ENCODE measurements at places on chromosomes 5 and 9.

DNA sequence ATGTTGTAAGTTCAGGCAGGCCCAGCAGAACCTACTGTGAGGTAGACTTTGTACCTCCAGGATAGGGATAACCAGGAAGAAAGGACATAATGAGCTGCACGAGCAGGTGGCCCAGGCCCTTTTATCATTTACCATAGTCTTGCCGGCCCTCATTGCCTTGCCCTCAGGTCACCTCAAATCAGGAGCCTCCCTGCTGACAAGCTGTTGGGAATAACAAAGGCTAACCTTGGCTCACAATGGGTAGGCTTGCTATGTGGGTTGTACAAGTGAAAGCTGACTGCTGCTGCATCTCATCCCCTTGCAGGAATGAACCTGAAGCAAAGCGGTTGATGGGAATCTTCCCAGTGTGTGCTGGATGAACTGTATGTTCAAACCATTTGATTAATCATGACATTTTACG lies 159.5 kb upstream of the ACTBL2 start:
- no peak for DNase-seq

DNA sequence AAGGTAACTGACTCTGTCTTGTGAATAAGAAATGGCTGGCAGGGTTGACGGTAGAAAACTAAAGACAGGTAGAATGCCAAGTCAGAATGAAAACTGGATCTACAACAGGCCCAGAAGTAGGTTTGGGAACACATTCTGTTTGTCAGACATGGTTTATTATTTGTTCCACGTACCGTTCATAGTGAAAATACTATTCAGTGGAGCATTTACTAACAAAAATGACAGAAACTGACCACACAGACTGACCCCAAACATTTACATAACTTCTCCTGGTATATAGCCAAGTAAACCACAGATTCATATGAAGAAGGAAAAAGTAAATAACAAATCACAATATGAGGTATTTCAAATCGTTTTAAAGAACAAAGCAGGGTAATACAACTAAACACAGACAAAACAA lies 73.7 kb downstream of the SLC38A9 start:
- no peak for DNase-seq

GRCh38 chr9:110874963-110875674 lies 163.2 kb downstream of the LPAR1 start:
- no peak for DNase-seq

GRCh38 chr5:66174338-66174737 lies 30.2 kb downstream of the SREK1 start:
- no peak for DNase-seq

DNA sequence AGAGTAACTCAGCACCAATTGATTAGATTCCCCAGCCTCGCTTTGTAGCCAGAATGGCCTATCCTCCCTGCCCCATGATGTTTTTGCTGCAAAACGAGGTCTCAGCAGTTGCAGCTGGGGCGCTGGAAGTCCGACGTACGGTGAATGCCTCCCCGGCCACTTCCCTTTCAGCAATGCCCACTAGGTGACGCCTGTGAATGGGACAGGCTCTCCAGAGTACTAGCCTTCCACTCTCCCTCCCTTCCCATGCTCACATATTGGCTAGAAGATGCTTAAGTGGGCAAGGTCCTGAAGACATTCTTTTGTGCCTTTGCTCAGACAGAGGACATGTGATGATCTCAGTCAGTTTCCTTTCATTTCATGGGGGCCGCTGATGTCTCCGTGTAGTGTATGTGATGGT lies 50.8 kb downstream of the DMRT2 start:
- DNase-seq: no peak

DNA sequence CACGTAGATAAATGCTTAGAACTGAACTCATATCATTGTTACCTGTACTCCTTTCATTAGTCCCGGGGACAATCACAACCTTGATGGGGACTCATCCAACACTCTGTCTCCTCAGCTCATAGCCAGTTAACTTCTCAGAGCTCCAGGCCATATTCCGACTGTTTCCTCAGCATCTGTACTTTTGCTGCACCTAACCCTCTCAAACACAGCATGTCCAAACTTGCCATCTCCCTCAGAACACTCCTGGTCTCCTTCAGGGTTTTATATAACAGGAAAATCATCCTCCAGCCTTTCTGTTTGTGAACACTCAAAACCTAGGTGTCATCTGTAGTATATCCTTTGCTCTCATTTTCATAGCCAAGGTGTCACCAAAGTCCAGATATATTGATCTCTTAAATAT lies 150.5 kb downstream of the CDH6 start:
- no peak for DNase-seq

- no peak for DNase-seq
These were observed 2.8 kb downstream of the ADGRD2 start for GRCh38 chr9:124452841-124453585.

GRCh38 chr5:175717837-175718236 lies 60.0 kb downstream of the HRH2 start:
- DNase-seq: no peak

- no peak for DNase-seq
These were observed 41.5 kb upstream of the GDNF start for GRCh38 chr5:37881359-37881758.

GRCh38 chr5:52938226-52938625 lies 50.9 kb upstream of the ITGA2 start:
- no peak for DNase-seq

- DNase-seq: no peak
These were observed 1201.4 kb upstream of the C9orf72 start for GRCh38 chr9:28774433-28775235.
